HepG2 (cell line): ENCODE measurements at places on chromosomes 12 and 14. TPM values are rescaled to one million over a fixed set of nuclear protein-coding genes. Genes with fewer than 3 reads are reported as not detected.

- no peaks in the 10 kb centered on the region for H3K36me3 ChIP-seq
- no peak overlapping the region for H3K27ac ChIP-seq
- H3K4me1 ChIP-seq, result no peaks in the 10 kb centered on the region
These were observed 171.0 kb upstream of the PRICKLE1 start for GRCh38 chr12:42760550-42760949.

GRCh38 chr14:89618330-89618708, 201.3 kb upstream of the FOXN3 start:
- H3K4me3 ChIP-seq, result peak overlapping the region; percentile 79
- peak; percentile 12 for DNase-seq
- H3K36me3 ChIP-seq, result no peaks in the 10 kb centered on the region
- no peaks in the 10 kb centered on the region; the same call in 2 of the 3 replicates for H3K27me3 ChIP-seq
- peak overlapping the region; percentile 65 for H3K27ac ChIP-seq
- peaks cover 75% of the 10 kb centered on the region for H3K4me1 ChIP-seq

DNA sequence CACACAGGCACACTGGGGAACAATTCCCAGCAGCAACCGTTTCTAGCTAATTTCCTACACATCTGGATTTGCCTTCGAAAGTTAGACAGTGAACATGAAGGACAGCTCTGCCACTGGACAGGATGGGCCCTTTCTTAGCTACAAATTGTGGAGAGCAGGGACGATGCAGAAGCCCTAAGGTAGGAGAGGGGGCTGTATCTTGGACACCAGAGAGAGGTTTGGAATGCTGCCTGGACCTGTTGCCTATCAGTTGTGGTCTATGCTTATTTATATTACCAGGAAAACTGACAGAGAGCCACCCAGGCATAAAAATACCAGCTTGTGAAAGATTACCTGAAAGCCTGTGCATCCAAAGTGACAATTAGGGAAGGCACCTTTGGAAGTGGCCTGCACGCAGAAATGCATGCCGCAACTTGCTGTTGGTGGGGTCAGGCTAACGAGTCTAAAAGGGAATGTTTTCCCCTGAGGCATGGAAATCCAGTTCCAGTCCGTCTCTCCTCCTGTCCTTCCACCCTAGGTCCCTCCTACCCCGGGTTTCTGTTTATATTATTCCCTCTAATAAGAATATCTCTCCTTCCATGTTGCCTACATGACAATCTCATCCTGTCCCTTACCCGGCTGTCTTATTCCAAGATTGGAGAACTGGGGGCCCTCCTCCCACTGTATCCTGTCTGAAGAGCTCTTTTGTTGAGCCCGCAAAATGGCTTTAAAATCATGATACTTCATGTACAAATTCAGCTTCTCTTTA, 60.2 kb downstream of the MDM2 start:
- H3K27ac ChIP-seq, result no peak overlapping the region
- no peaks in the 10 kb centered on the region for H3K27me3 ChIP-seq
- no peaks in the 10 kb centered on the region for H3K36me3 ChIP-seq
- no peaks in the 10 kb centered on the region for H3K4me1 ChIP-seq
- H3K4me3 ChIP-seq, result no peak overlapping the region
- DNase-seq, result no peak

GRCh38 chr14:44960646-44961045, 1.1 kb downstream of the KLHL28 start:
- H3K4me1 ChIP-seq, result peaks cover 34% of the 10 kb centered on the region
- no peaks in the 10 kb centered on the region for H3K36me3 ChIP-seq
- H3K27me3 ChIP-seq, result no peaks in the 10 kb centered on the region
- DNase-seq, result no peak
- H3K27ac ChIP-seq, result peak overlapping the region; percentile 84

GRCh38 chr12:53944907-53945847, 6.5 kb downstream of the HOXC13 start:
- H3K27ac ChIP-seq, result no peak overlapping the region
- H3K36me3 ChIP-seq, result no peaks in the 10 kb centered on the region
- H3K4me3 ChIP-seq, result no peak overlapping the region
- H3K4me1 ChIP-seq, result peaks cover 9% of the 10 kb centered on the region
- peaks cover 11% of the 10 kb centered on the region for H3K27me3 ChIP-seq

DNA sequence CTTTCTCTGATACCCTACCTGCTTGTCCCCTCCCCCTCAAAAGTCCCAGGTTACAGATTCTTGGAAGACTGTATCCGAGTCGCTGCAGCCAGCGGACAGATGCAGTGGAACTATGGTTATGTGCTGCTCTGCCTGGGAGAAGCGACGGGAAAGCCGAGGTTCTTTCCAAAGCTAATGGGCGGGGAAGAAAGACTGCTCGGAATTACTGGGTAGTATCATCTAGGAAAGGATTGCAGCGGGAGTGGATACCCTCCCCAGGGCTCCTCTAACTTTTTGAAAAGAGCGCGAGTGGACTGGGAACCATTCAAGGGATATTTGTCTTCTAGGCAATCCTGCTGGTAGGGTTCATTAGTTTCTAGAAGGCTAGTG, 1.4 kb downstream of the PTHLH start:
- no peaks in the 10 kb centered on the region for H3K36me3 ChIP-seq
- no peak for DNase-seq
- H3K4me3 ChIP-seq, result peak overlapping the region; percentile 33; the same call in 1 of the 2 replicates

DNA sequence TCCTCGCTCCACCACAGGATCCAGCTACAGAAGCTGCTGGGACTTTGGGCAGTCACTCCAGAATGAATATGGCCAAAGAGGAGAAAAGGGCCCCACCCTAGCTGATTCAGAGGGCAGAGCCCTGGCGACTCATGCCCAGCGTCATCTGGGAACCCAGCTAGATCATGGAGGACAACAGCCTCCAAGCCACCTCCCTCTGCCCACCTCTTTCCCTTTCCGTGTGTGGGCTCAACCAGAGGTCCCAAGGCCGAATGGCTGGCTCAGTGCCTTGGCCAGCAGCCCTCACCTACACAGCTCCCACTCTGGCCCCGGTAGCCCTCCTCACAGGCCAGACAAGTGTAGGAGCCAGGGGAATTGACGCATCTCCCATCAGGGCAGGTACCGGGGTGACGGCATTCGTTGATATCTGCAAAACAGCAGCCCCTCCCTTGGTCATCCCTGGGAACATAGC, 17.4 kb downstream of the ISCA2 start:
- H3K4me3 ChIP-seq, result no peak overlapping the region
- peaks cover 2% of the 10 kb centered on the region; the same call in 1 of the 2 replicates for H3K27me3 ChIP-seq
- no peak overlapping the region for H3K27ac ChIP-seq
- no peak for DNase-seq

- DNase-seq, result no peak
These were observed 12.0 kb downstream of the ABHD12B start for GRCh38 chr14:50883827-50884197.

- H3K27ac ChIP-seq, result no peak overlapping the region
- H3K4me1 ChIP-seq, result peaks cover 45% of the 10 kb centered on the region
- DNase-seq, result peak; percentile 24
- peaks cover 60% of the 10 kb centered on the region for H3K36me3 ChIP-seq
- H3K27me3 ChIP-seq, result no peaks in the 10 kb centered on the region
- no peak overlapping the region for H3K4me3 ChIP-seq
These were observed 141.6 kb downstream of the ITPR2 start for GRCh38 chr12:26691234-26691970.

- H3K27me3 ChIP-seq, result no peaks in the 10 kb centered on the region
- no peaks in the 10 kb centered on the region for H3K4me1 ChIP-seq
- no peaks in the 10 kb centered on the region for H3K36me3 ChIP-seq
- no peak for DNase-seq
- no peak overlapping the region for H3K27ac ChIP-seq
- no peak overlapping the region for H3K4me3 ChIP-seq
These were observed 442.6 kb downstream of the DPF3 start for GRCh38 chr14:72451054-72451972.

DNA sequence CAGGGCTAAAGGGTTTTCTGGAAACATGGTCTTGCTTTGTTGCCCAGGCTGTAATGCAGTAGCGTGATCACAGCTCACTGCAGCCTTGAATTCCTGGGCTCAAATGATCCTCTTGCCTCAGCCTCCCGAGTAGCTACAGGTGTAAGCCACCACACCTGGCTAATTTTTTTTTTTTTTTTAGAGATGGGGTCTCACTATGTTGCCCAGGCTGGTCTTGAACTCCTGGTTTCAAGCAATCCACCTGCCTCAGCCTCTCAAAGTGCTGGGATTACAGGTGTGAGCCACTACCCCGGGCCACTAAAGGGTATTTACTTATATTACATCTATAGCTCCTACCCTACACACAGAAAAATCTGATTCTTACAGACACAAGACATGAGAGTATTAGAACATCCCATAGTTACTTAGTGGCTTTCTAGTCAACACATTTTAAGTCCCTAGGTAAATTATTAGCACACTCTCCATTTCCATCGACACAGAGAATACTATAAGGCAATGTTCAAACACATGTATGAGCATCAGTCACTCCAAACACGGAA, 6.2 kb upstream of the DCAF11 start:
- DNase-seq, result no peak
- no peak overlapping the region for H3K27ac ChIP-seq
- H3K36me3 ChIP-seq, result peaks cover 7% of the 10 kb centered on the region
- no peaks in the 10 kb centered on the region for H3K27me3 ChIP-seq
- no peak overlapping the region for H3K4me3 ChIP-seq

DNA sequence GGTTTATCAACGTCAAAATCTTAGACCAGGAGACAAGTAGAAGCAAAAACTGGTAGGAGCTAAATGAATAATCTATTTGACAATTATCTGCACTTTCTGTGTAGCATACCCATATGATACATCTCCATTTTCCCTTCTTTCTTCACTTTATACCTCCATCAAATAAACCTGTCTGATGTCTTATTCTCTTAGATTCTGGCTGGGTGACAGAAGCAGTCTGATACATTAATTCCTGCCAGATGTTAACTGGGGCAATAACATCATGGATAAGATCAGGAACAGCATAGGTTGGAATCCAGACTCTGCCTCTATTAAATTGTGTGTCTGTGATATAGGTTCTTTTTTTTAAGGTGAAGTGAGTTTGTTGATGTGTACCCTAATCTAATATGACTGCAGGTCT, 11.7 kb upstream of the RERG start:
- no peaks in the 10 kb centered on the region for H3K36me3 ChIP-seq
- no peak overlapping the region for H3K4me3 ChIP-seq
- H3K27ac ChIP-seq, result no peak overlapping the region
- DNase-seq, result no peak

GRCh38 chr14:39025810-39026627, 77.0 kb downstream of the SEC23A start:
- no peaks in the 10 kb centered on the region for H3K27me3 ChIP-seq
- H3K4me3 ChIP-seq, result no peak overlapping the region
- H3K36me3 ChIP-seq, result peaks cover 12% of the 10 kb centered on the region
- peak; percentile 87 for DNase-seq

GRCh38 chr12:75482646-75483045, 2.1 kb downstream of the GLIPR1 start:
- no peak overlapping the region for H3K27ac ChIP-seq
- H3K4me1 ChIP-seq, result peaks cover 26% of the 10 kb centered on the region
- no peaks in the 10 kb centered on the region for H3K36me3 ChIP-seq
- H3K27me3 ChIP-seq, result no peaks in the 10 kb centered on the region
- no peak overlapping the region for H3K4me3 ChIP-seq

DNA sequence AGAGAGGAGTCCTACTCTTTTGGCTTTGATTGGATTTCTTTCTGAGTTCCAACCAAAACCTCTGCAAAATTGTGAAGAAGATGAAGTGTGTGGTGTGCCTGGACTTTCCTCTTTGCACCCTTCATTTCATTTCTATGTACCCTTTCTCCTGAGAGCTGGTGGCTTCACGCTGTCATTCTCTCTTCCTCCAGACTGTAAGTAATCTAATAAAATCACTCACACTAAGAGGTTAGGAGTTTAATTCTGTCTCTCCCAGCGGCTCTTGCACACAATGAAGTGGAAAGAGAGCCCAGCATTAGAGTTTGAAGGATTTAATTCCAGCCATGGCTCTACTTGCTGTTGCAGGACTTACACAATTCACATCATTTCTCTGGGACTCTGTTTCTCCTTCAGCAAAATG, 37.8 kb upstream of the CRADD start:
- H3K36me3 ChIP-seq, result no peaks in the 10 kb centered on the region
- no peak overlapping the region for H3K4me3 ChIP-seq
- 0 out of 3 replicates have a peak, but pooled peaks cover 6% of the 10 kb centered on the region for H3K27me3 ChIP-seq
- no peaks in the 10 kb centered on the region for H3K4me1 ChIP-seq

DNA sequence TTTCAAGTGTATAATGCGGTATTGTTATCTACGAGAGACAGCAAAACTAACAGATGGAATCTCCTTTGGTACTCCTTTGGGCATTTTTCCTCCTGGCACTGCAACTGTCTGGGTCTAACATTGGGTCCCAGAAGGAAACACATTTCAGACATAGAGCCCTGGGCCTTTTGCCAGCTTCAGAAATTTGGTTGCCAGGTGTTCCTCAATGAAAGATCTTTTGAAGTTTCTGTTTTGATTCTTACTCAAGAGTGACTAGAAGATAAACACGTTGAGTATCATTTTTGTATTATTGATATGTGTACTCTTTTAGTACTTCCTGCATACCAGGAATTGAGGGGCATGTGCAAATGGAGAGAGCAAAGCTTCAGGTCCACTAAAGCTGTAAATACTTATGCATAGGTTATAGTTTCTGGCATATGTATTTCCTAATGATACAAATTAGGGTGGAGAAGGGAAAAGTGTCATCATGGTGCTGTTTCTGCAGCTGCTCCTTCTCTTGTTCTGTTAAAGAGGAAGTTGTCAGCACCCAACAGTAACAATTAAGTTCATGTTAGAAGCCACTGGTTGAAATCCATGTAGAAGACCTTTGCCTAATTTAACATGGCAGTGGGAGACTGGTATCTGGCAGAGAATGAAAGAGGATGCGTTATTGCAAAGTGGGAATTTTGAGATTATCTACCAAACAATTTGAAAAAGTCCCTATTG, 53.5 kb downstream of the SLC38A6 start:
- H3K4me1 ChIP-seq, result no peaks in the 10 kb centered on the region
- no peak overlapping the region for H3K4me3 ChIP-seq
- H3K36me3 ChIP-seq, result no peaks in the 10 kb centered on the region
- H3K27ac ChIP-seq, result no peak overlapping the region

The XPOT gene
- 102 and 136 TPM in 2 replicates for total RNA-seq

The HOXC5 gene
- not detected in 2 replicates for total RNA-seq

The DTX1 gene
- total RNA-seq, result not detected in 2 replicates

The CMA1 gene
- total RNA-seq, result not detected in 2 replicates

The OR4E2 gene
- not detected in 2 replicates for total RNA-seq

The C1QL4 gene
- not detected in 2 replicates for total RNA-seq

The TCP11L2 gene
- total RNA-seq, result 4.6 TPM in 2 replicates

The SIX4 gene
- 6.0 and 6.7 TPM in 2 replicates for total RNA-seq
